ENCODE measurements at places on chromosomes 13 and 19. TPM values are rescaled to one million over a fixed set of nuclear protein-coding genes. Genes with fewer than 3 reads are reported as not detected.

The ZNF442 gene
- 1.9 TPM for polyA plus RNA-seq

The USHBP1 gene
- 5.6 TPM for polyA plus RNA-seq

The ZSCAN4 gene
- polyA plus RNA-seq = not detected

The ZNF491 gene
- 3.5 TPM for polyA plus RNA-seq

The TEAD2 gene
- 54.4 TPM for polyA plus RNA-seq

The SPRY2 gene
- 67.8 TPM for polyA plus RNA-seq

The SPACA4 gene
- not detected for polyA plus RNA-seq

The ICAM3 gene
- 4.9 TPM for polyA plus RNA-seq

The ZNF14 gene
- 4.8 TPM for polyA plus RNA-seq

The IGFL2 gene
- polyA plus RNA-seq = not detected

The MYBPC2 gene
- 67.9 TPM for polyA plus RNA-seq

The FFAR3 gene
- 0.08 TPM for polyA plus RNA-seq

The BRME1 gene
- 3.0 TPM for polyA plus RNA-seq

The GTPBP3 gene
- 11.9 TPM for polyA plus RNA-seq

The SIGLEC5 gene
- polyA plus RNA-seq = 0.71 TPM

The CCDC169 gene
- polyA plus RNA-seq = 2.6 TPM

The HIF3A gene
- 330 TPM for polyA plus RNA-seq

The ZNF256 gene
- polyA plus RNA-seq = 6.0 TPM

The PLIN4 gene
- 12.8 TPM for polyA plus RNA-seq

The TJP3 gene
- polyA plus RNA-seq = 0.46 TPM

The ZNF154 gene
- polyA plus RNA-seq = 13.1 TPM

The ZNF730 gene
- 3.0 TPM for polyA plus RNA-seq

The PGLYRP2 gene
- not detected for polyA plus RNA-seq

The RUBCNL gene
- polyA plus RNA-seq = 2.9 TPM

The TUBGCP3 gene
- 16.3 TPM for polyA plus RNA-seq

The RXFP2 gene
- polyA plus RNA-seq = 0.05 TPM

The LGALS4 gene
- 0.99 TPM for polyA plus RNA-seq

The ZNF667 gene
- 11.3 TPM for polyA plus RNA-seq

The CCDC70 gene
- polyA plus RNA-seq = not detected

The PRR19 gene
- 0.49 TPM for polyA plus RNA-seq

The SHANK1 gene
- polyA plus RNA-seq = 44.4 TPM

The POLR1D gene
- 95.2 TPM for polyA plus RNA-seq

The DENND1C gene
- polyA plus RNA-seq = 0.63 TPM

The TSKS gene
- 0.52 TPM for polyA plus RNA-seq

The RASGRP4 gene
- polyA plus RNA-seq = 2.3 TPM

The PLK5 gene
- polyA plus RNA-seq = 0.20 TPM

The ZNF433 gene
- polyA plus RNA-seq = 4.3 TPM

The ZNF428 gene
- 56.5 TPM for polyA plus RNA-seq

The APC2 gene
- 0.91 TPM for polyA plus RNA-seq

The KANK3 gene
- 10.3 TPM for polyA plus RNA-seq

The NBEA gene
- polyA plus RNA-seq = 13.1 TPM

The LILRA6 gene
- 1.2 TPM for polyA plus RNA-seq

The CBLC gene
- polyA plus RNA-seq = not detected

The ZNF132 gene
- polyA plus RNA-seq = 3.8 TPM
